Thyroid gland (tissue), 4 donors: ENCODE measurements at places on chromosomes 1 and 21. TPM values are rescaled to one million over a fixed set of nuclear protein-coding genes. Genes with fewer than 3 reads are reported as not detected.

The UBL4B gene
- total RNA-seq = not detected

The GPR3 gene
- total RNA-seq = 0.79 TPM

The XCL2 gene
- not detected for total RNA-seq

The TRIM67 gene
- not detected for total RNA-seq

The VANGL2 gene
- total RNA-seq = 7.1 TPM

The LYPD8 gene
- total RNA-seq = not detected

The ADARB1 gene
- total RNA-seq = 7.7 TPM

The RAP1GAP gene
- total RNA-seq = 256 TPM

GRCh38 chr1:159829273-159829634, 2.6 kb downstream of the SLAMF8 start:
- H3K4me1 ChIP-seq = no peaks in the 10 kb centered on the region
- no peak overlapping the region for H3K4me3 ChIP-seq
- no peaks in the 10 kb centered on the region for H3K27me3 ChIP-seq
- H3K36me3 ChIP-seq = no peaks in the 10 kb centered on the region
- H3K27ac ChIP-seq = no peak overlapping the region

- peaks cover 57% of the 10 kb centered on the region for H3K4me1 ChIP-seq
- H3K36me3 ChIP-seq = no peaks in the 10 kb centered on the region
- peak overlapping the region; percentile 94 for H3K27ac ChIP-seq
- H3K27me3 ChIP-seq = no peaks in the 10 kb centered on the region
Measured at GRCh38 chr1:243312952-243313634, 57.3 kb downstream of the SDCCAG8 start.

GRCh38 chr1:168089979-168090337, 46.8 kb downstream of the GPR161 start:
- no peak overlapping the region for H3K4me3 ChIP-seq
- no peak for DNase-seq
- no peaks in the 10 kb centered on the region for H3K27me3 ChIP-seq
- H3K4me1 ChIP-seq = no peaks in the 10 kb centered on the region

GRCh38 chr1:28329395-28330153, 734 bp downstream of the MED18 start:
- H3K4me1 ChIP-seq = peaks cover 14% of the 10 kb centered on the region
- H3K27ac ChIP-seq = peak overlapping the region; percentile 71
- peaks cover 25% of the 10 kb centered on the region for H3K36me3 ChIP-seq
- peak overlapping the region; percentile 60 for H3K4me3 ChIP-seq

GRCh38 chr1:244749230-244750016, 86.0 kb upstream of the COX20 start:
- no peak overlapping the region for H3K27ac ChIP-seq
- H3K27me3 ChIP-seq = no peaks in the 10 kb centered on the region
- H3K4me3 ChIP-seq = no peak overlapping the region

DNA sequence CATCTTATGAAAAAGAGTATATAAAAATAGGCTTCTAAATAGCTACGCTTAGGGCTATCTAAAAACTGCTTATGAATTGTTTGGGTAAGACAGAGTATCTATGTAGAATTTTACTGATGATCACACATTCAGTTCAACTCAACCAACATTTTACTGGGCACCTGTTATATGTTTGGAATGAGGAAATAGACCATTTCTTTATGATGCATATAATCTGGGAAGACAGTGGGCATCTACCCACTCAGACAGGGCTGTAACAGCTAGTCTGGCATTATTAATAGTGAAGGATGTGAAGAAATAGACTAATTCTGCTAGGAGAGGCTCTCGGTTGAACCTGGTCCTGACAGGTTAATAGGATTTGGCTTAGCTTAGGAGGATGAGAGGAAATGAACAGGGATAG, 56.9 kb downstream of the TIAM1 start:
- no peak for DNase-seq
- H3K4me3 ChIP-seq = no peak overlapping the region
- no peak overlapping the region for H3K27ac ChIP-seq
- no peaks in the 10 kb centered on the region for H3K36me3 ChIP-seq
- H3K27me3 ChIP-seq = no peaks in the 10 kb centered on the region

DNA sequence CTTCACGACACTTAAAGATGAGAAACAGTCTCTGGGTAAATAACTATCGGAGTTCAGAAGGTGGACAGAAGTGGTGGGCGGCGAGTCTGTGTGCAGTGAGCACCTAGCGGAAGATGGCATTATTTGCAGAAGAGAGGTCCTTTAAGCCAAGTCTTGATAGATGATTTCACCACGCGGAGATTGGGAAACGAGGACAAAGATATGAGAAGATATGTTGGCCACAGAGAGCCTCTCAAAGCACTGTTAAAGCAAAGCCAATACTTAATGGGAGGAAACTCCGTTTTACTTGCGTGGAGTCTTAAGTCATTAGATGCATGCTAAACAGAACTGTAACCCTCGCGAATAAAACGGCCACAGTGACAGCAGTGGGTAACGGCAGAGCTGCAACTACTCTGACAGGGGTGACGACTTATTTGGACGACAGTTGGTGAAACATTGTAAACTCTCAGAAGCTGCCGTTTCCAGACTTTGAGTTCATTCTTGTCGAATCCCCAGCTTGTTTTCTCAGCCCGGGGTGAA, 577 bp upstream of the CEP350 start:
- H3K36me3 ChIP-seq = no peaks in the 10 kb centered on the region
- no peaks in the 10 kb centered on the region for H3K27me3 ChIP-seq
- H3K27ac ChIP-seq = peak overlapping the region; percentile 97
- H3K4me1 ChIP-seq = peaks cover 7% of the 10 kb centered on the region
- peak; percentile 29 for DNase-seq

DNA sequence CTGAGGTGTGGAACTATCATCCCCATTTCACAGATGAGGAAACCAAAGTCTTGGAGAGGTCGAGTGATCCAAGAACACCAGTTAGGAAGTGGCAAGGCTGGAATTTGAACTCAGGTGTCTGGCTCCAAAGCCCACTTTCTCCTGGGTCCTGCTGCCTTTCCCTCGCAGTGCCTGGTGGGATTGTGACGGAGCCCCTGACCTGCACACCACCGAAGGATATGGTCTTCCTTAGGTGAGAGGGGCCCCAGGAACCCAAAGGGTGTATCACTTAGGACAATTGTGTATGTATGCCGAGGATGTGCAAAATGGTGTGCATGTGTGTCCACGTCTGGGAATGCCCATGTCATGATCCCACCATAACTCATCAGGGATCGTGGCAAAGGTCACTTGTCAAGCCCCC, 392.7 kb downstream of the MATN1 start:
- no peak overlapping the region for H3K4me3 ChIP-seq
- H3K27me3 ChIP-seq = no peaks in the 10 kb centered on the region
- H3K27ac ChIP-seq = no peak overlapping the region
- H3K36me3 ChIP-seq = no peaks in the 10 kb centered on the region

DNA sequence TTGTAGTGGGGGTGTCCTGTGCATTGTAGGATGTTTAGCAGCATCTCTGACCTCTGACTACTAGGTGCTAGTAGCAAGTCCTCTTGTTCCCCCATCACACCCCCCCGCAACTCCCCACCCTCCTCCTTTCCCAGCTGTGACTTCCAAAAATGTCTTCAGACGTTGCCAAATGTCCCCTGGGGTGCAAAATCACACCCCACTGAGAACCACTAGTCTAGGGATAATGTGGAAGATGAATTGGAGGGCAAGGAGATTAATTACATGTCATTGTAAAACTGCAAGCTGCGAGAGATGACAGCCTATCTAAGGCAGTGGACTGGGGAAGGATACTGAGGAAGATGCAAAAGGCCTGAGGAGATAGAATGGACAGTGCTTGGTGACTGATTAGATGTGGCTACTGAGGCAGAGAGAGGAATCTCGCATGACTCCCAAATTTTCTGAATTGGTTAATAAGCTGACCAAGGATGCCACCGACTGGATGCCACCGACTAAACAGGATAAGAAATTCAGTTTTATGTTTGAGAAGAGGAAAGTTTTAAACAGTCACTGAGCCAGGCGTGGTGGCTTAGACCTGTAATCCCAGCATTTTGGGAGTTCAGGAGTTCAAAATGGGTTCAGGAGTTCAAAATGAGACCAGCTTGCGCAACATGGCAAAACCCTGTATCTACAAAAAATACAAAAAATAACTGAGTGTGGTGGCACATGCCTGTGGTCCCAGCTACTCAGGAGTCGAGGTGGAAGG, 3.1 kb upstream of the JAK1 start:
- no peak overlapping the region for H3K27ac ChIP-seq
- DNase-seq = no peak
- no peaks in the 10 kb centered on the region for H3K27me3 ChIP-seq
- no peak overlapping the region for H3K4me3 ChIP-seq
- no peaks in the 10 kb centered on the region for H3K36me3 ChIP-seq

DNA sequence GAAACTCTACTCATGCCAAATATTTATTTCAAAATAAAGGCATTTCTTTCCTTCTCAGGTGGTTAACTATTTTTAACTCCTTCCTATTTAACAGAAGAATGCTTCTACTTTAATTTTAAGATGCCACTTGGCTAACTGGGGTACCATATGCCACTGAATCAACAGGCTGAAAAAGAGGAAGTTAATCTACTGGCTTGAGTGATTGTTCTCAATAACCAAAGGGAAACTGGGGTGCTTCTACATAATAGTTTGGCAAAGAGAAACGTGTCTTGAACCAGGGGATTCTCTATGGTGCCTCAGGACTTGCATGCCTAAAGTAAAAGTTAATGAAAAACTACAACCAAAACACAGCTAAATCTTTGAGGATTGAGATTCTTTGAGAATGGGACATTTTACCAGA, 142.6 kb downstream of the DENND1B start:
- H3K4me3 ChIP-seq = no peak overlapping the region
- no peak for DNase-seq
- no peak overlapping the region for H3K27ac ChIP-seq
- no peaks in the 10 kb centered on the region for H3K27me3 ChIP-seq
- H3K4me1 ChIP-seq = no peaks in the 10 kb centered on the region

GRCh38 chr1:6209661-6210580, 4.0 kb downstream of the RNF207 start:
- no peak overlapping the region for H3K27ac ChIP-seq
- H3K27me3 ChIP-seq = no peaks in the 10 kb centered on the region
- peaks cover 21% of the 10 kb centered on the region for H3K4me1 ChIP-seq
- H3K4me3 ChIP-seq = no peak overlapping the region
- no peak for DNase-seq

DNA sequence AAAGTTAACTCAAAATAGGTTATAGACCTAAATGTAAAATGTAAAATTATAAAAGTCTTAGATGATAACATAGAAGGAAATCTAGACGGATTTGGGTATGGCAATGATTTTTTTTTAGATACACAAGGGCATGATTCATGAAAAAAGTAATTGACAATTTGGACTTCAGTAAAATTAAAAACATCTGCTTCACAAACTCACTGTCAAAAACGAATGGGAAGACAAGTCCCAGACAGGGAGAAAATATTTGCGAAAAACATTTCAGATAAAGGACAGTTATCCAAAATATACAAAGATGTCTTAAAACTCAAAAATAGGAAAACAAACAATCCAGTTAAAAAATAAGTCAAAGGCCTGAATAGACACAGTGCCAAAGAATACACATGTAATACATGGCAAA, 9.7 kb upstream of the PTGS2 start:
- H3K36me3 ChIP-seq = no peaks in the 10 kb centered on the region
- no peaks in the 10 kb centered on the region for H3K27me3 ChIP-seq
- no peaks in the 10 kb centered on the region for H3K4me1 ChIP-seq
- H3K27ac ChIP-seq = no peak overlapping the region
- no peak overlapping the region for H3K4me3 ChIP-seq
- no peak for DNase-seq

GRCh38 chr1:36443297-36443696, 7.0 kb downstream of the OSCP1 start:
- H3K27me3 ChIP-seq = no peaks in the 10 kb centered on the region
- H3K4me1 ChIP-seq = peaks cover 18% of the 10 kb centered on the region
- H3K4me3 ChIP-seq = no peak overlapping the region
- no peak overlapping the region for H3K27ac ChIP-seq
- DNase-seq = no peak
